ENCODE measurements at places on chromosomes 13 and 19.
A peak's percentile ranks its signal among the peaks of the same experiment; 100 is the strongest.

DNA sequence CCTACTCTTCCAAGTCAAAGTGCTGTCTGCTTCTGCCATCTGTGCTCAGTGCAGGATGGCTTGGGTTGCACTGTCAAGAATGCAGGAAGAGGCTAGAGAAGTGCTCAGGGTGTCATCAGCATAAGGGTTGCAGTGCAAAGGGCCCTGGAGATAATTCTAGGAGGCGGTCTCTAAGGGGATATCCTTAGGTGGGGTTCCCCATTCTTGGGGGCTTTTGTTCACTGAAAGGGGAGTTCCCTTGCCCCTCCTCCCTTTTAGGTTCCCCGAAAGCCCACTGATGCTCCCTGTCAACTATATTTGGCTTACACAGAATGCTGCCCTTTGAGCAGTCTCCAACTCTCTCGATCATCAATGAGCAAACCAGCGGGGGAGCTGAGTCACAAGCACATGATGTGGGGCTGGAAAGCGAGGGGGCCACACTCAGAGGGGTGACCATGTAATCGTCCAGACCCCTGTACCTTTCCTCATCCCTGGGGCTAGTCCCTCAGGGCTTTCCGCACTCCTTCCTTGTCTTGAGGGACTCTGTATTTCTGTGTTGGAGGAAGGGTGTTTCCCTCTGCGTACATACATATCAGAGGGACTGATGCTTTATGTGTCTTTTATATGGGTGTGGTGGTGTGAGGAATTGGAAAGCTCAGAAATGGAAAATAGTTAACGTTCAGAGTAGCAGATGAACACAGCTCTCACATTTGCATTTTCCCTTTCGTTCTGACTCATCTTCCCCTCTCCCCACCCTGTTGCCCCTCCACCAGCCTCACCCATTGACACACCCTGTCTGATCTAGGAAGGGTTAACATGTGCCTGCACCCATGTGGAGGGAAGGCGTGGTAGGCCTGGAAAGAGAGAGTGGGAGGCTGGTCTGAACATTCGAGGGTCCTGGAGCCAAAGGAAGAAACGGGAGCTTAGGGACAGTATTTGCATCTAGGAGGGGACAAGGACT is 6.7 kb downstream of the ZBTB32 start:
- DNase-seq, result no peak

GRCh38 chr13:23749288-23749873 is 139.8 kb downstream of the MIPEP start:
- DNase-seq, result no peak

- DNase-seq, result no peak
Measured at GRCh38 chr19:32828643-32829344, 40.8 kb downstream of the SLC7A9 start.

GRCh38 chr19:10654610-10655456 is 687 bp downstream of the ILF3 start:
- peak; percentile 45 for DNase-seq

- DNase-seq, result no peak
Measured at GRCh38 chr13:27570906-27571305, 49.4 kb downstream of the LNX2 start.

DNA sequence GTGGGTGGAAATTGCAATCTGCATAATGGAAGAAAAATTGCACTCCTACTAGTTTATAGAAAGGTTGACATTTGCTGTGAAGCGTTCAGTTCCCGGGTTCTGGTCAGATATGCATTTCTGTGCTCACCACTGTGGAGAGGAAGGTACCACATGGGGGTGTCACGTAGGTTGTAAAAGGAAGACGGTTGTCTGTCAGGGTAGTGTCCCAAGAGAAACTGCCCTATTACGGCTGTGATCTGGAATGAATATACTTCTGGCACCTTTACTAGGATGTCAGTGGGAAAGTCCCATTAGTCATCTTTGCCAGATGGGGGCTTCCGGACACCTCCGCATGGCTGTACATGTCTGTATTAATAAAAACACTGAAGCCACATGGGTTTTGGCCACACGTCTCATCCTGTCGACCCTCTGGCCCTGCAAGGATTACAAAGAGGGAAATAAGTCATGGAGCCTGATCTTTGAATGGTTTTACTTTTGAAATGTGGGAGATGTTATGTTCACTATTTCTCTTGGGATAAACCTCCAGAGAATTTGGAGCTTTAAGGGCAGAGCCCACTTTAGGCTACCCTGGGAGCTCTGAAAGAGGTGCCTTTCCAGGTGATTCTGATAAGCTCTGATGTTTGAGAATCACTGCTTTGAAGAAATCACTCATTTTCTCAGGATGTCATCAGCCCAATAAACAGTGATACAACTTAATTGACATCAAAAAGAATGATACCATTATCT is 133.9 kb downstream of the AKAP11 start:
- no peak for DNase-seq

GRCh38 chr13:110874508-110874960 is 40.3 kb downstream of the ANKRD10 start:
- DNase-seq, result peak; percentile 93

DNA sequence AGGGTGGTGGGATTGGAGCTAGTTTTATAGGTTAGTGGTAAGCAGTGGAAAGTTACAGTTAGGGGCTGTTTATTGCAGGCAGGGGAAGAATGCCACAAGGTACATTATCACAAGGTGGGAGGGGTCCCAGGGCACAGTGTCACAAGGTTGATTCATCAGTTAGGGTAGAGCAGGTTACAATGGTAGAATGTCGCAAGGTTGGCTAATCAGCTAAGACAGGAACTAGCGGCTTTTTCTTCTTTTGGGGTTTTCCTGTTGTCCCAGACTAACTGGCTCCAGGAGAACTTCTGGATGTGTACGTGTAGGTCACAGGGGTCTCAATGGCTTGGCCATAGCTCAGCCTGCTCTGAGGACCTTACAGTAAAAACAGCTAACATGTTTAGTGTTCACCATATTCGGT is 1221.1 kb downstream of the SLITRK1 start:
- DNase-seq, result no peak

DNA sequence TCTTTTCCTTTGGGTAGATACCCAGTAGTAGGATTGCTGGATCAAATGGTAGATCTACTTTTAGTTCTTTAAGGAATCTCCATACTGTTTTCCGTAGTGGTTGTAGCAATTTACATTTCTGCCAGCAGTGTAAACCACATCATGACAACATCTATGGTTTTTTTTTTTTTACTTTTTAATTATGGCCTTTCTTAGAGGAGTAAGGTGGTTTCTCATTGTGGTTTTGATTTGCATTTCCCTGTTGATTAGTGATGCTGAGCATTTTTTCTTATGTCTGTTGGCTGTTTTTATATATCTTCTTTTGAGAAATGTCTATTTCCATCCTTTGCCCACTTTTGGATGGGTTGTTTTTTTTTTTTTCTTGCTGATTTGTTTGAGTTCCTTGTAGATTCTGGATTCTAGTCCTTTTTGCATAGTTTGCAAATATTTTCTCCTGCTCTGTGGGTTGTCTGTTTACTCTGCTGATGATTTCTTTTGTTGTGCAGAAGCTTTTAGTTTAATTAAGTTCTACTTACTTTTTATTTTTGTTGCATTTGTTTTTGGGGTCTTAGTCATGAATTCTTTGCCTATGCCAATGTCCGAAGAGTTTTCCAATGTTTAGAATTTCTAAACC is 38.8 kb downstream of the TDRD3 start:
- DNase-seq, result no peak

DNA sequence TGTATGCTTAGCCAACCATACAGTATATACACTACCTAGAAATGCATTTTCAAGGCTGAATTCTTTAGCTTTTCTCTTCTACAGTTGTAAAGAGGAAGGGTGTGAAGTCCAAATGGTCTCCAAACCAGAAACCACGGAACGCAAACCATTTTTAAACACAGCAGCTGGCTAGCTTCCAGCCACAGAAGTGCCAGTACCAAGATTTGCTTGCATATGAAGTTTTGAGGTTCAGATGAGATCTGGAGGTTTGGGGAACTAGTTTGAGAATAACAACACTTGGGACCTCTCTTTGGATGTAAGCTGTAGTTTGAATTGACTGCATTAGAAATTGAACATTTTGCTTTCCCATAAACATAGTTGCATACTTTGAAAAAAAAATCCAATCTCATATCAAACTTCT is 1243.5 kb downstream of the EFNB2 start:
- DNase-seq, result no peak

- peak; percentile 38 for DNase-seq
Measured at GRCh38 chr13:26255691-26256277, 1.9 kb downstream of the CDK8 start.

- DNase-seq, result no peak
Measured at GRCh38 chr13:99757756-99758459, 213.7 kb downstream of the ZIC5 start.

DNA sequence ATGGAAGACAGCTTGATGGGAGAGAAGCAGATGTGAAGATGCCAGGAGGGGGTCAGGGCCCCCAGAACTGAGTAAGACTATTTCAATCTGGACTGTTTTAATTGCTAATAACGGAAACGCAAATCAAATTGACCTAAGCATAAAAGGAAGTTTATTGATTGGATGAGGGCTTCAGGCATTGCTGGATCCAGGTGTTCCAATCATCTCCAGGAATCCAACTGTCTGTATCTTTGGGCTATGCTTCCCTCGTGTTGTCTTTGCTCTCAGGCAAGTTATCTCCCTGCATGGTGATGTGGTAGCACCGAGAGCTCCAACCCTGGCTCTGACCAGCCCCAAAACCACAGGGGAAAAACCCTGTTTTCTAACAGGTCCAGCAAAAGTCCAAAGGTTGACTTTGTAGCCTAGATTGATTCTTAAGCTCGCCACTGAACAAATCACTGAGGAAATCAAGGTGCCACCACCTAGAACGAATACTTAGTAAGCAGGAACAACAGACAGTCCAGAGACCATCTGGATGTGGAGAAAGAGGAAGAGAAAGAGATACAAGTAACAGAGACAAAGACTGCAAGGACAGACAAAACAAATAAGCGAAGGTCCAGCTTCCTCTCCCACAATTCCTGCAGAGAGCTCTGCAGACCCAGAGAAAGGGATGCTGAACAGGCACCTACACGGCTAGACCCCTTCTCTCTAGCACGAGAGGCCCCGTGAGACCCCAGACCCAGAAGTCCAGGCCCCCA is 1.2 kb upstream of the C19orf81 start:
- DNase-seq, result no peak

DNA sequence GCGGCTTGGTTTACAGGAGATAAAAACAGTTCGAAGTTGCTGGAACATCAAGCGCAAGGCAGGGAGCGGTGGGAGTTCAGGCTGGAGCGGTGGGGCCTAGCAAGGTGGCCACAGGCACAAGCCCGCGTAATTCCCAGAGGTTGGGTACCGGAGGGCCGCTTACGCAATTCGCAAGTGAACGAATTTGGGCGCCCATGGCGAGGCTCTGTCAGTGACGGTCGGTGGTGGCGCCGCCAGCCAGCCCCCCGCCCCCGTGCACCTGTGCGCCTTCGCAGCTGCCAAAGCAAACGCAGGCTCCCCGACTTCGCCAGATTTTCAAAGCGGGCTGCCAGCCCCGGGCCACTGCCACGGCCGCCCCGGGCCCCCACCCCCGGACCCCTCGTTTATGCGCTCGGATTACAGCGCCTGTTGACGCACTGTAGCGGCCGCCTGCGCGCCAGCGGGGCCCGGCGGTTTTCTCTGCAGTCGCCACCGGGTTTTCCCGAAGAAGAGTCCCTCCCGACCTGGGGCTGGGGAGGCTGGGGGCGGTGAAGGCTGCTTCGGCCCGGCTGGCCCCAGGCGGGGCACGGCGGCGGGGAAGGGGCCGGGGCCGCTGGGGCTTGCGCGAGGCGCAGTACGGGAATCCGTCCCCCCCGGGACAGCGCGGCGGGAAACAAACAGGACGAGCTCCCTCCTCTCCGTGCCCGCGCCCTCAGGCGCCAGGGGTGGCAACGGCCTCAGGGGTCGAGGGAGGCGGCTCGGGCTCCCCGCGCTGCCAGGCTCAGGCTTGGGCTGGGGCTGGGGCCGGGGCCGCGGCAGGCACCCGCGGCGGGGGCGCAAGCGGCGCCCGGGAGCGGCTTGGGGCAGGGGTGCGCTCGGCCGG is 709 bp downstream of the N4BP2L1 start:
- DNase-seq, result no peak

DNA sequence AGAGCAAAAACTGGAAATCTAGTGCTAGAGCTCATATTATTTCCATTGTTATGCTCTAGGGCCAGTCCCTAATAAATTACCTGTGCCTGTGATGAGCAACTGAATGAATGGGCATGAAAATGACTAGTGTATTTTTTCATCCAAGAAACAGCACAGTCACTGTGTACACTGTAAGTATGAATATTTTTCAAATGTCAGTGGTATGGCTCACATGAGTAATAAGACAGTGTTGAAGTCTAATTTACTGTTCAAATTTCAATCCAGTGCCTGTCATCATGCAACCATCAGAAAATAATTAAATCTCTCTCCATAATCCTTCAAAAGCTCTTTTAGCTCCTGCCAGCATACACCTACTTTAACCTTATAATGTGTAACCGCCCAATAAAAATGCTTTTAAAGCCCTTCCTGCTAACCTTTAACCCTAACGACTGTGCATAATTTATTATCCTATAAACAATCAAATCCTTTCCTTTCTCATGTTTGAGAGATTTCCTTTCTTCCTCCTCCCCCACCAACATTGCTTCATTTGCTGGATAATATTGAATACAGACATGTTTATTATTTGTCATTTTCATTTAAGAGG is 378.3 kb downstream of the GPC5 start:
- DNase-seq, result no peak

DNA sequence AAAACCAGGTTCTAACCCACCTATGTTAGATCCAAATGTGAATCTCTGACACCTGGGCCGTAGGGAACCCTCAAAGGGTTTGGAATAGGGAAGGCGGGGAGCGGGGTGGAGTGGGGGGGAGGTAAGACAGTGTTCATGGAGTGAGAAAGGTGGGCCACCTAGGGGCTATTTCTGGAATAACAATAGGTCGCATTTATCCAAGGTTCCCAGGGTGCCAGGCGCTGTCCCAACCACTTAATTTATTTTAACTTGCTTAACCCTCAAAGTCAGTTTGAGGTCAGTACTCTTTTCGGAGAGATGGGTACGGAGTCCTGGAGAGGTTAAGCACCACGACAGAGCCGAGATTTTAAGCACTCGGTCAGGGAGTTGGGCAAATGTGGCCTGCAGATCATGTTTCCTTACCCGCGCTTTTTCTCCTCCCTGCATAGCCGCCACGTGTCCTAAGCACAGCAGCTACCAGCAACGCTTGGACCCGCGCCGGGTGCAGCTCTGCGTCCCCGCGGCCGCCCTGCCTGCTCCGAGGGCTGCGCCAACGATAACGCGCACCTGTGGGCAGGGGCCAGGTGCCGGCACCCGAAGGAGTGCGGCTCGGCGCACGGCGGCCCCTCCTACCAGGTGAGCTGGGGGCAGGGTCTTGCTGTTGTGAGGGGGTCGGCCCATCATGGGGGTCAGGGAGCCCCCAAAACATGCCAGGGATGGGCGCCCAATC is 25.0 kb upstream of the FXYD3 start:
- peak; percentile 91 for DNase-seq

GRCh38 chr13:110913322-110914080 is 1.4 kb downstream of the ANKRD10 start:
- no peak for DNase-seq

GRCh38 chr13:105719859-105720258 is 815.6 kb downstream of the EFNB2 start:
- DNase-seq, result no peak

GRCh38 chr13:58452123-58452623 is 820.6 kb downstream of the PCDH17 start:
- peak; percentile 76 for DNase-seq

DNA sequence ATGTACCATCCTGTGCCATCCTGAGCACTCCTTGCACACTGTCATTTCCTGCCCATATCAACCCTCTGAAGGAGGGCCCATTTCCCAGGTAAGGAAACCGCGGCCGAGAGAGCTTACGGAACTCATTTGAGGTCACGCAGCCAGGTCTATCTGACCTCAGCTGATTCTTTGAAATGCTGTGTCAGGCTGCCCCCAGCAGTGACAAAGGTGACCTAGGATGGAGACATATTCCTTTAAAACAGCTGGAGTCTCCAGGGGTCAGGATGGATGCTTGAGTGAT is 42.2 kb upstream of the VSTM2B start:
- no peak for DNase-seq
